ENCODE measurements at places on chromosomes 7 and 10. TPM values are rescaled to one million over a fixed set of nuclear protein-coding genes. Genes with fewer than 3 reads are reported as not detected.

The PRKG1 gene
- total RNA-seq: 22.9 TPM

The KIN gene
- total RNA-seq: 5.3 TPM

The CISD1 gene
- total RNA-seq: 20.0 TPM

The AQP1 gene
- total RNA-seq: 3.9 TPM

The SLF2 gene
- total RNA-seq: 26.7 TPM

The ZC3HAV1L gene
- 22.1 TPM for total RNA-seq

The PTPRE gene
- total RNA-seq: 21.6 TPM

The HOXA2 gene
- total RNA-seq: under 0.01 TPM

The GDF2 gene
- 0.14 TPM for total RNA-seq

The HMX3 gene
- total RNA-seq: not detected

The HTR5A gene
- not detected for total RNA-seq

The NCAPG2 gene
- total RNA-seq: 4.8 TPM

The CFAP69 gene
- 3.6 TPM for total RNA-seq

The ARHGAP22 gene
- total RNA-seq: 7.0 TPM
